Stimulated activated CD4-positive, alpha-beta T cell treated with anti-CD3 and anti-CD28 coated beads, Interleukin-2, amount 100 ng/mL, for 48 hours (primary cell): ENCODE measurements at places on chromosomes 11 and 22.

- no peak for DNase-seq
Measured at GRCh38 chr22:29195964-29196666, 9.6 kb upstream of the EMID1 start.

- DNase-seq: no peak
Measured at GRCh38 chr11:9219572-9219971, 45.6 kb downstream of the DENND5A start.

DNA sequence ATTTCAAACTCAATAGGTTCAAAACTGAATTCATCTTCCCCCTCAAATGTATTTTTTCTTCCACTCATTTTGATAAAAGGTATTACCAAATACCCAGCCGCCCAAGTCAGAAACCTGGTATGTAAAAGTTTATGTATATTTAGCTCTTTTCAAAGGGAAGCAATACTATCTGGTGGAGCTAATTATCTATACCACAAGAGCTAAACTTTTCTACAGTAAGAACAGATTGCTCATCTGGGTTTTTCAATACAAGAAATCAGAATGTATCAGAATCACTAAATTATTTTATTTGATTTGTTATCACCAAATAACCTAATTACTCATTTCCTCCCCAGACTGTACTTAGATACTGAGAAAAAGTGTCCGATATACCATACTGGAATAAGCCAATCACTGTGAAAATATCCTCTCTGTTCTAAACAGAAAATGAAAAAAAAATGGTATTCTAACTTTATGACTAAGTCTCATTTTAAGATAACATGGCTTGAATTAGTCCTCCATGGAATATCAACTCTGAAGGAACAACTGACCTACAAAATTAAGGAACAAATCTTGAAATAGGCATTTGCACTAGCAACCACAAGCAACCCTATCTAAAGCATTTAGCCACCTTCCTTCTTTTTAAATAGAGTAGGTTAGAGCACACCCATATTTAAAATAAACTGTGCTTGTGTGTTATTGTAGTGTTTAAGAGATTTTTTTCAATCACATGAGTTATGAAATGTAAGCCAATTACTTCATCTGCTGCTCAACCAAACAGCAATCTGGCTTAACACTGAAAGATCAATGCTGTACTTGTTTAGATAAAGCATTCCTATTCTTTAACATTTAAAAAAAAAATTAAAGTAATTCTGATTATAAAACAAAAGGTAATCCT is 35.0 kb downstream of the RDX start:
- DNase-seq: no peak

DNA sequence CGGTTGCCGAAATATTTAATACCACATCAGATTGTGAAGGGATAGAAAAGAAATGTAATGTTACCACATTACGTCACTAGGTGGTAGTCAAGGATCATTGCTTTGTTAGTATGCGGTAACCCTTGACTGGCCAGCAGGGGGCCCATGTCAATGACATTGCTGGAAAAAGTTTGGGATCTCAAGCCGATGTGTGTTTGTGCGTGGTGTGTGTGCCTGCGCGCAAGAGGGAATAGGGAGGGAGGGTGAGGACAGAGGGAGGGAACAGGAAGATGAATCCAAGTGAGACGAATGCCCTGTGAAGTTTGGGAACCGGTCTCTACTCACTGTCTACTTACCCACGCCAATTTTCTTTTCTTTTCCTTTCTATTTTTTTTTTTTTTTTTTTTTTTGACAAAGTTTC is 10.7 kb upstream of the MRGPRX2 start:
- DNase-seq: peak; percentile 43

GRCh38 chr11:36550385-36551115 is 17.3 kb upstream of the RAG1 start:
- DNase-seq: no peak

DNA sequence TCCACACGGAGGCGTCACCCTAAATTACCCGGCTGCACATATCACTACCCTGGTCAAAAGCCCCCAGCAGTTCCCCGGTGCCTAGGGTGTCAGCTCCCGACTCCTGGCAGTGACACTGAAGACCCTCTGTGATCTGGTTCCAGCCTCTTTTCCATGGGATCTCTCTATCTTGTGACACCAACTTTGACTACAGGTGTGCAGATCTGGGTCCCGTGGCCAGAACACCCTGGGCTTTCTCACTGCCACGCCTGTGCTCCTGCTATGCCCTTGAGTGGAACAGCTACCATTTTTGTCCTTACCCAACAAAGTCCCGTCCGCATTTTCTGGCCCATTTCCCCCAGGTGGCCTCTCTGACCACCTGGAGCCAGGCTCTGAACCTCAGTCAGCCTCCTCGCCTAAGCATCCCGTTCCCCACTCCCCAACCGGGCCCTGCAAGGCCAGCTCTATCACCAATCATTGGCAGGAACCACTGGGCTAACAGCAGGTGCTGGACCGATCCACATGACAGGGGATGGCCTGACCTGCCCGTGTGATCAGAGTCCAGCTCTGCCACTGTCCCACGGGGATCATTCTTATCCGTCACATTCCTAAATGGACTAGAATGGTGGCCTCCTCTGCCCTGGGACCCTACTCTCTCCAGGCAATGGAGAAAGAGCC is 20.7 kb upstream of the CBX7 start:
- no peak for DNase-seq

GRCh38 chr11:47586098-47586855 is at the start of gene FAM180B:
TSS of gene FAM180B (plus strand) at chr11:47586678. CDS start at chr11:47586769, 91 bp downstream.
- DNase-seq: no peak

DNA sequence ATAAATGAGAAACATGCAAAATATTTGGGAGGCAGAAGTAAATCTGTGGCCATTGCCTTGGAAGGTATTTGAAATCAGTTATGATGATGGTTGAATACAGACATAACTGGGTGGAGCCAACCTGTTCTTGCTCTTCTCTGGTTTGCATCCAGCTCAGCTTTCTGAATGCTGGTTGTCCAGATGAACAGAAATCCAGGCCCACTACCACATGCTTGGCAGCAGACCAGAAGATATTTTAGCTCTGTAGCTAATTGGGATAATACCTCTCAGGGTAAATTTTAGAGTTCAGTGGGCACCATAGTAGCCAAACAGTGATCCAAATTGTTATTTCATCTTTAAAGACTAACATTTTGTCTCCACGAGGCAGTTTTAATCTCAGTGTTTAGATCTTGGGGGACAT is 308.3 kb downstream of the RAB38 start:
- no peak for DNase-seq

- no peak for DNase-seq
Measured at GRCh38 chr11:126174816-126175215, 36.6 kb downstream of the RPUSD4 start.

- no peak for DNase-seq
Measured at GRCh38 chr11:46718155-46719019, 626 bp upstream of the F2 start.

- no peak for DNase-seq
Measured at GRCh38 chr11:41010361-41011050, 448.9 kb downstream of the LRRC4C start.

DNA sequence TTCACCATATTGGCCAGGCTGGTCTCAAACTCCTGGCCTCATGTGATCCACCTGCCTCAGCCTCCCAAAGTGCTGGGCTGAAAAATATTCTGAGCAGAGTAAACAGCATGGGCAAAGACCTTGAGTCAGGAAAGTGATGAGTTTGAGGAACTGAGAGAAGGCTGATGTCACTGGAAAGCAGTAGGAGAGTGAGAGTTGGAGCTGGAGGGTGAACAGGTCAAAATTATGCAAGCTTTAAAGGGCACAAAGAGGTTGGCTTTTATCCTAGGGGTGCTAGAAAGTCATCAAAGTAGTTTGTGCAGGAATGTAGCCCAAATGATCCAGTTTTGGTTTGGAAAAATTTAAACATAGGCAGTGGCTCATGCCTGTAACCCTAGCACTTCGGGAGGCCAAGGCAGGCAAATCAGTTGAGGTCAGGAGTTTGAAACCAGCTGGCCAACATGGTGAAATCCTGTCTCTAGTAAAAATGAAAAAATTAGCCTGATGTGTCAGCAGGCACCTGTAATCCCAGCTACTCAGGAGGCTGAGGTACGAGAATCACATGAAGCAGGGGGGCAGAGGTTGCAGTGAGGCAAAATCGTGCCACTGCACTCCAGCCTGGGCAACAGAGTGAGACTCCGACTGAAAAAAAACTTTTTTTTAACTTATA is 44.7 kb upstream of the CXCR5 start:
- DNase-seq: no peak

- no peak for DNase-seq
Measured at GRCh38 chr11:105858841-105859240, 163.2 kb downstream of the MSANTD4 start.

- no peak for DNase-seq
Measured at GRCh38 chr11:17570034-17570433, 23.0 kb downstream of the OTOG start.

- no peak for DNase-seq
Measured at GRCh38 chr11:120594746-120595145, 83.2 kb downstream of the GRIK4 start.

DNA sequence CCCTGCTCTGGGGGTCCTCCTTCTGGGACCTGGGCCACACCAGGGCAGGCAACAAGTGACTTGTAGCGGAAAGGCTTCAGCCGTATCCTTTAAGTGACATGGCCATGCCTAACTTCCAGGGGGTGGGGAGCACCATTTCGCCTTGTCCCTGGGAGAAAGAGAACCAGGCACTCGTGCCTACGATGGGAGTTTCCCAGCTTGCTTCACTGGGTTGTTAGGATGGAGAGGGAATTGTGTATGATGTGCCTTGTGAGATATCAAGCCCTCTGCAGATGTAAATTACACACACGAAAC is 151.4 kb downstream of the CACNA1I start:
- no peak for DNase-seq

DNA sequence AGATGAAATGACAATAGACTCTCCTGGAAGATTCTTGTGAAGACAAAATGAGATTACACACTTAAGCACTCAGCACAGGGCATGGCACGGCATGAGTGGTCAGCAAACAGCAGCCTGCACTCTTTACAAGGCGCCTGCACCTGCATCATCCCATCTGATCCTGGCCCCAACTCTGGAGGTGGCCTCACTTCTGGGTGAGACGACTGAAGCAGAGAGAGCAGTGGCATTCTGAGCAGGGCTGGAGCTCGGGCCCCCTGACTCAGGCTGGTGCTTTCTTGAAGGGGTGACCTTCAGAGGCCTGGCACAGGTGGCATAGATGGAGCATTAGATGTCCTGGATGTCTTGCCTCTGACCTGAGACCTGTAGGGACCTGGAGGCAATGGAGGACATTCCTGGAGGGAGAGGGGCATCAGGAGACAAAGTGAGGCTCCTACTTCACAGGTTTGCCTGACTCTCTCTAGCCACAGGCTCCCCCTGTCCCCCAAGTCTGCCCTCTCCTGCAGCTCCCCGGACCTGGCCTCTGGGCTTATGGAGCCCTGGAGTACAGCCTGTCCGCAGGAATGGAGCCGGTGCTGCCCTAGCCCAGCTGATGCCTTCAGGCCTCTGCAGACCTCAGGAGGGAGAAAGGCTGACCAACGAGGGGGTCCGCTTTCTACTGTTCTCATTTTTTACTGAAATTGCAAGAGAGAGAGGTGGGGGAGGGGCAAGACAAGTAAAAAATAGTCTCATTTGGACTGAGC is 65.5 kb upstream of the THY1 start:
- DNase-seq: no peak

DNA sequence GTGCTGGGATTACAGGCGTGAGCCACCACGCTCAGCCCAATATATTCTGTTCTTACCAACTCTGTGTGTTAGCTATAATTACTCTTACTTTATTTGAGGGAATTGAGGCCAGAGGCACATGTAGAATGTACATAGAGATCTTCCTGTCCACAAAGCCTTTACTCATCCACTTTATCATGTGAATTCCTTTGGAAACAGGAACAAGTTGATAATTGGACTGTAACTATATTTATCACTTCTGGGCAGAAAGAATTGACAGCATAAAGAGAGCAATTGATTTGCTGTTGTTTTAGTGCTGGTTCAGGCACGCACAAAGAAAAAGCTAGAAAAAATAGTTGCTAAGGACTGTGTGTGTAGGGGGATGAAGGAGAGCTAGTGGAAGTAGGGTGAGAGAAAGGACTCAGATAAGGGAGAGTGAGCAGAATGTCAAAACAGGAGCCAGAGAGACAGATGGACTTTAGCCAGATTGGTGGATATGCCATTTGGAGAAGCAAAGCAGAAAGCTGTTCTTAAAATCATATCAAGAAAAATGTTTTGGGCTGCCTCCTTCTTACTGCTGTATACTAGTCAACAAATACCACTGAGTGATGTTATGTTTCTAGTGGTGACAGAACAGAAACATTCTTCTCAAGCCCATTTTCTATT is 929.8 kb upstream of the CNTN5 start:
- no peak for DNase-seq

- no peak for DNase-seq
Measured at GRCh38 chr11:97140885-97141494, 751.2 kb downstream of the JRKL start.

- DNase-seq: no peak
Measured at GRCh38 chr11:101305496-101305895, 175.9 kb upstream of the PGR start.

GRCh38 chr22:50242406-50242949 is 2.3 kb downstream of the TUBGCP6 start:
- DNase-seq: no peak

DNA sequence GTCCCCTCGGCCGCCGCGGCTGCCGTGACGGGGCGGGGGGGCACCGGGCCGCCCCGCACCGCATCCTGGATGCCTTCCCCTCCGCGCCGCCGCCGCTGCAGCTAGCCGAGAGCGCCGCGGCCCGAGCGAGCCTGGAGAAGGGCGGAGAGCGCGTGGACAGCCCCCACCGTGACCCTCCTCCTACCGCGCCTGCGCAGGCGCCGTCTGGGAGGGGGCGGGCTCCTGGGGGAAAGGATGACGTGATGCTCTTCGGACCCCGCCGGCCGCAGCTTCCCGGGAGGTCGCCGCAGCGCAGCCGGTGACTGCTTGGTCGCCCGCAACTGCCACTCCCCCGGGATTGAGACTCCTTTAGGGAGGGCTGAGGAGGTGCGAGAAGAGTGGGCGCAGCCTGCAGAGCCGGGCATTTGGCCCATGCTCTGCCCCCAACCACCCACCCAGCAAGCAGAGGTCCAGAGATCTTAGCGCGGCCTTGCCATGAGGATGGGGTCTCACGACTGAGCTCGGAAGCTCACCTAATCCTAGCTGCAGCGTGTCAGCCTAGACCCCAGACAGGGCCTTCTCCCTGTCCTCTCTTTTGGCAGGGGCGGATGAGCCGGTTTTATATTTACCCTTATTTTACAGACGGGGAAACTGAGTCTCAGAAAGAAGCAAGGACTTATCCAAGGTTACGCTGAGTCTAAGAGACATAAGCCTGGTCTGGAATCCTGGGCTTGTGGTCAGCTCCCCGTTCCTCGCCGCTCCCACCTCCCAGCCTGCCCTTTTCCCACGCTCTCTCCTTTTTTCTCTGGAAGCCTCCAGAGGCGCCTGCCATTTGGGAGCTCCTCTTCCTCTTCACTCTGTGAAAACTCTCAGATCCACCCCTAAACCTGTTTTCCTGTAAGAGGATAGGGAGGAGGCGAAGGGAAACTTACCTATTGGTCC is at the start of gene DENND5A:
Gene DENND5A (minus strand): TSS at position 140 of the 921 bp plus-strand sequence. CDS start 281 bp downstream, outside the sequence.
- DNase-seq: peak; percentile 39

- DNase-seq: no peak
Measured at GRCh38 chr22:17422736-17423343, 53.6 kb downstream of the CECR2 start.

GRCh38 chr11:59112494-59112893 is 5.5 kb downstream of the FAM111B start:
- no peak for DNase-seq
